ENCODE measurements at places on chromosomes 1 and 21.

DNA sequence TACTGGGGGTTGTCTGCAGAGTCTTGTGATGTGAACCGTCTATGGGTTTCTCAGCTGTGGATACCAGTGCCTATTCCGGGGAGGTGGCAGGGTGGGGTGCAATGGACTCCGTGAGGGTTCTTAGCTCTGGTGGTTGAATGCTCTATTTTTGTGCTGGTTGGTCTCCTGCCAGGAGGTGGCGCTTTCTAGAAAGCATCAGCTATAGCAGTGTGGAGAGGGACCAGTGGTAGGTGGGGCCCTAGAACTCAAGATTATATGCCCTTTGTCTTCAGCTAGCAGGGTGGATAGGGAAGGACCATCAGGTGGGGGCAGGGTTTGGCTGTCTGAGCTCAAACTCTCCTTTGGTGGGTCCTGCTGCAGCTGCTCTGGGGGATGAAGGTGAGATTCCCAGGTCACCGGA lies 127.3 kb upstream of the PLD5 start:
- peak; percentile 18 for DNase-seq

- no peak for DNase-seq
Observed at GRCh38 chr1:67429528-67430357, 459 bp downstream of the SERBP1 start.

- DNase-seq, result no peak
Observed at GRCh38 chr1:78141531-78142231, 95.9 kb downstream of the GIPC2 start.

- no peak for DNase-seq
Observed at GRCh38 chr21:45562965-45563364, 20.7 kb upstream of the SLC19A1 start.

DNA sequence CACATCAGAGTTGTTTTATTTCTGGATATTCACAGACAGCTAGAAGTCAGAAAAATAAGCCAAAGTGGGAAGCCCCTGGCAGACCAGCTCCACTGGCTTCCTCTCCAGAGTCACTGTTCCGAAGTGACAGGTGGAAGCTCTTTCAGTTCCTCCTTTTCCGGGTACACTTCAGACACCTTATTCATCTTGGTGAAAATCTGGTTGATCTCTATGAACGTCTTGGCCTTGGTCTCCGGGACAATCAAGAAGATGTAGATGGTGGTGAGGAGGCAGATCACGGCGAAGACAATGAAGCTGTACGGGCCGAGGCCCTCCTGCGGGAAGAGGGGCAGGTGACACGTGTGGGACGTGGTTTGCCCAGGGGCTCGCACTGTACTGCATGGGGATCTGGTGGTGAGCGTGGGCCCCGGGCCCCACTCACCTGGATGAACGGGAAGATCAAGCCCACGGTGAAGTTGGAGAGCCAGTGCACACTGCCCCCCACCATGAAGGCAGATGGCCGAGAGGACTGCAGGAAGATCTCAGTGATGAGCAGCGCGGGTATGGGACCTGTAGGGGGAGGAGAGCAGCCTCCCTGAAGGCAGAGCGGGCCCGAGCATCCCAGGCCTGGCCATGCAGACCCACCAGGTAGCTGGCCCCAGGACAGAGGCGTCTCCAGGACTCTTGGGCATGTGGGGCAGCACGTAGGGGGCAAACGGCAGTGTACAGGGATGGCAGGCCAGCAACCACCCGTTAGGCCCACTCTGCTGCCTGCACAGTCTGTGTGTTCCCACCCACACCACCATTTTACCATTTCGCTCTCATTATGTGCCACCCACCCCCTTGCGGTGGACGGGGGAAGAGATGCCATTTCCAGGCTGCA lies 11.5 kb upstream of the SLC2A7 start:
- no peak for DNase-seq

- no peak for DNase-seq
Observed at GRCh38 chr1:95627244-95627643, 393.2 kb downstream of the RWDD3 start.

DNA sequence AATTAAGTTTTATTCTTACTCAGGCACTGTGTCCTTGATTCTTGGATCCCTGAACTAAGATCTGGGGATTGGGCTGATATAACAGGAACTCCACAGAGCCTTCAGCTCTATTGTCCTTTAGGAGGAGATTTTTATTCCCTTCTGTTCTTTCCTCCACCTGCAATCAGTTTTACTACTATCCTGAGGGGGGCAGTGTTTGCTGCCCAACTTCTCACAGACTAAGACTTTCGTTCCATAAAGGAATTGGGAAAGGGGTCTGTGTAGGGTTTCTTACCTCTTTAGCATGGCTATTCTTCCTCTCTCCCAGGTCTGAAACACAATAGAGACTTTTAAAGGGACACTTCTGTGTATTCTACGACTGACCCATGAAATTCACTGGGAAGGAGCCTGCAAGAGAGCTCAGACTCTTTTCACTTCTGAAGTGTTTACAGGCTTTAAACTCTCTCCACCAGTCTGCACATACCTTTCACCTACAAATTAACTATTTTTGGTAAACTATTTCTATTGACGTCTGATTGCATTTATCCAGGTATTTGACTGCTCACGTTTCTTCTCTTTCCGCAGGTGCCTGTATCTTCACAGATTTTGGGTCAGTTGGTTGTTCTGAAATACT lies 103.3 kb upstream of the DEPDC1 start:
- DNase-seq, result no peak

- no peak for DNase-seq
Observed at GRCh38 chr21:33268737-33269441, 2.7 kb downstream of the IL10RB start.

DNA sequence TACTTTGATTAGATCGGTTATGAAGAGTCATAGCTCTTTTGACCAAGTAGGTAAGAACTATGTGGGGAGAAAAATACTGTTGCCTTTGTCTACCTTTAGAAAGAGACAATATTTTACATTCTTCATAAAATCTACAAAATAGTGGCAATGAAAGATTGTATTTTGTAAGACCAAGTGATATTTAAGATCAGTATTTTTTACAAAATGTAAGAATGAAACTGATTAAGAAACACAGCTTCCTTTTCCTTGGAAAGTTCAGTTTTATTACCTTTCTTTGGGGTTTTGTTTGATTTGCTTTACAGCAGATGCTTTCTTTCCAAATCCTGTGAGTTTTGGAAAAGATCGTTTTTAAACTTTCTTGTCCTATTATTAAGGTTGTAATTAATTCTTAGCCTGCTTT lies 69.8 kb downstream of the SLC35A3 start:
- no peak for DNase-seq

DNA sequence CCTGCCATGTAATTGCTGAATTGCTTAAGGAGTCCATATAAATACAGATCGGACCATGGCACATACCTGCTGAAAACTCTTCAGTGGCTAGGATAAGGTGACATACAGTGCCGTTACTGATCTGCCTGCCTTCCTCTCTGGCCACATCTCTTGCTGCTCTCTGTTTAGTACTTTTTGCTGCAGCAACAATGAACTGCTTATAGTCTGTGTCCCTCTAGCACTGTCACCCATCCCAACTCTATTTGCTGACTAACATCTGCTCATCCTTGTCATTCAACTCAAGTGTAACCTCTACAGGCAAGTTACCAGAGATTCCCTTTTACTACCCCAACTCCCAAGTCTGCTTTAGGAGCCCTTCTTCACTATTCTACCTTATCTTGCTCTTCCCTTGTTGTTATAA lies 65.6 kb downstream of the GTF2B start:
- DNase-seq, result no peak

DNA sequence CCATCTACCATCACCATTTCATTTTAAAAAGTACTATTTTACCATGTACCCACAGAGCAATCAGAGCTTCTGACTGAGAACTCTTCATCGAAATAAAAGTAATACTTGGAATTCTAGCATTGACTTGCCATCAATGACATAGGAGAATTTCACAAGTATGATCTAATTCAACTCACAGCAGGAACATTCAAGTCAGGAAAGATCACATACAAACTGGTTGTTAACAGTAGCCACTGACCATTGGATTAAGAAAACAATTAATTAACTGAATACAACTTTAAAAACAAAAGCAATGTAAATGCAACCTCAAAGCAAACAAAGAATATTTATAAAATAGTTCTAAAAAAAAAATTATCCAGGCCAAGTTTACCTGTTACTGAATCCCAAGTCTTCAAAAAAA lies 18.8 kb downstream of the RNF115 start:
- DNase-seq, result no peak

- DNase-seq, result no peak
Observed at GRCh38 chr1:59917026-59917784, 9.4 kb downstream of the CYP2J2 start.

DNA sequence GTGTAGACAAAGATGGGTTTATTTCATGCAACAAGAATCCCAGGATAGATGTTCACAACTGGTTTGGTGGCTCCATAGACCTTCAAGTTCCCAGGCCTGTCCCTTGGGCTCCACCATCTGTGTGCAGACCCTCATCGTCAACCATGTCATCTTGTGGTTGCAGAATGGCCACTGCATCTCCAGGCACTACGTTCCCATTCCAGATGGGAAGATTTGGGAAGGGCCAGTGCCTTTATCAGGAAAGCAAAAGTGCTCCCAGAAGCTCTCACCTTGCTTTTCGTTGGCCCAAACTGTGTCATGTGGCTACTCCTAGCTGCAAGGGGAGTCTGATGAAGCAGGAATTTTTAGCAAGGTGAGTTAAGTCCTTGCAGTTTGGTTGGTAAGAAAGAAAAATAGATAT lies 12.8 kb downstream of the TMCC2 start:
- DNase-seq, result no peak

- DNase-seq, result no peak
Observed at GRCh38 chr1:228289996-228290881, 82.4 kb downstream of the OBSCN start.

DNA sequence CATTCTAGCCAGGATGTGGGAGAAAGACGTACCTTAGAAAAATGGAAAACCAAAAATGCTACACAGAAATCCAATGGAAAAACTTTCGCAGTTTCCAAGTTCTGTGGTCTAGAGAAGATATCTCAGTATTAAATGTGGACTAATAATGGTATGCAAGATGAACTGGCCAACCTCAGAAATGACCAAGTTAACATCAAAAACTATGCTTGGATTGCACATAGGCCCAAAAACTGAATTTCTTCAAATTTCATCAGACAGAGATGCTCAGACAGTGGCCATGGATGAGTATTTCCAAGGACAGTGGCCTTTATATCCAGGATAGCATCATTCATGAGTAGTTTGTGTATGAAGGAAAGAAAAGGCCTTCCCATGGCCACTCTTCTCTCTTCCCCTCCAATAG lies 132.2 kb downstream of the TIAM1 start:
- DNase-seq, result no peak

- DNase-seq, result no peak
Observed at GRCh38 chr1:185334182-185334581, 17.1 kb upstream of the IVNS1ABP start.

GRCh38 chr1:153288634-153289275 lies 24.0 kb downstream of the PGLYRP3 start:
- no peak for DNase-seq

DNA sequence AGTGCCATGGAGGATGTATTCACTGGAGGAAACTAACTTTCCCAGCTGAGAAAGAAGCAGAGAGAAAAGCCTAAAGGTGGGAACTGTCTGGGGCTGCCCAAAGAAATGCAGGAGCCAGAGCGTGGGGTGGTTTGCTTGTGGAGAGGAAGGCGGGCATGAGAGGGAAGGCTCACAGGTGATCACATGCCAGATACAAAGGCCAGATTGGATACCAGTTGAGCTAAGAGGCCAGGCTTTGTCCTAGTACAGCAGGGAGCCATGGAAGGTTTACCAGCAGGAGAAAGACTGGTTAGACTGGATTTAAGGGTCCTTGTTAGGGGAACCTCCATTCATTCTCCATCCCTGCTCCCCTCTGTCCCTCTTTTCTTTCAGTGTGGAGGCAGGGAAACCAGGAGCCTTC lies 66.4 kb downstream of the BEND5 start:
- DNase-seq, result no peak

DNA sequence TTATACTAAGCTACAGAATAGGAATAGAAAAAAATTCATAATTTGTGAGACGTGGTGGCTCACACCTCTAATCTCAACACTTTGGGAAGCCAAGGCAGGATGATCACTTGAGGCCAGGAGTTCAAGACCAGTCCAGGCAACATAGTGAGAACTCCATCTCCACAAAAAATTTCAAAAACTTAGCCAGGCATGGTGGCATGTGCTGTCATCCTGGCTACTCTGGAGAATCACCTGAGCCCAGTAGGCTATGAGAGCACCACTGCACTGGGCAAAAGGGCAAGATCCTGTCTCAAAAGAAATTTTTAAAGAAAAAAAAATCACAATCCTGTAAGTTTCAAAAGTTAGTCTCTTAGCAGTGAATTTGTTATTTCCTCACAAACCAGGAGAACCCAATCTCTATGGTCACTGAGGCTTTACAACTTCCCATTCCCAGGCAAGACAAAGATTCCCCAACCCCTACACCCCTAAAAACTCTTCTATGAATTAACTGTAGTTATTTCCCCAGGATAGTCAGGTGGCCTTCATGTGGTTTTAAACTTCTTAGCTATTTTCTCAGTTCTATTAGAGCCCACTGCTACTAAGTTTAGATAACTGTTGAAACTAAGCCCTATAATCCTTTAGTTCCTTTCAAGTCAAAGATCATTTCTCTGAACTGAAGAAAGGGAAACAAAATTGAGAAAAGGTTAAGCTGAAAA lies 74.5 kb downstream of the FOXJ3 start:
- DNase-seq, result no peak

All from neuronal stem cell (in vitro differentiated cells).